ENCODE measurements at places on chromosomes 7 and 10.

DNA sequence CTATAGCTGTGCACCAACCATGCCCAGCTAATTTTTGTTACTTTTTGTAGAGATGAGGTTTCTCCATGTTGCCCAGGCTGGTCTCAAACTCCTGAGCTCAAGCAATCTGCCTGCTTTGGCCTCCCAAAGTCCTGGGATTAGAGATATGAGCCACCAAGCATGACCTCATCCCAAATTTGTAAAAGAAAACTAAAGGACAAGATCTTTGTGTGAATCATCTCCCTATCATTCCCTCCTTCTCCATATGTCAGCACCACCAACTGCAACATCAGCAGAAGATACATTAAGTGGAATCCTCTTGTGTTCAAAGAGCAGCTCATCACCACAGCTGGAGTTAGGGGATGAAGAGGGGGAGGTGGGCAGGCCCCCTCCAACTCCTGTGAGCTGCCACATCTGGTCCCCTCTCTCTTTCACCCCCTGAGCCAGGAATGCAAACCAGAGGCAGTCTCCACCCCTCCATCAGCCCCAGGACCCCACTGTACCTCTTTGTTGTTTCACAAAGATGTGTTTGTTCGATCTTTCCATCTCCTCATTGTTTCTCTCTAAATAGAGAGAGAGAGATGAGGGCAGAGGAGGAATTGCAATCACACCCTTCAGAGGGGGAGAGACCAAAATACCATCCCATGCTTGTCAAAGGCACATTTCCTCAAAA, 47.3 kb upstream of the PIP4K2A start:
- no peak for DNase-seq

GRCh38 chr10:102791754-102792395, 45.3 kb downstream of the CYP17A1 start:
- DNase-seq: no peak

GRCh38 chr10:29323367-29323766, 34.5 kb downstream of the LYZL1 start:
- no peak for DNase-seq

DNA sequence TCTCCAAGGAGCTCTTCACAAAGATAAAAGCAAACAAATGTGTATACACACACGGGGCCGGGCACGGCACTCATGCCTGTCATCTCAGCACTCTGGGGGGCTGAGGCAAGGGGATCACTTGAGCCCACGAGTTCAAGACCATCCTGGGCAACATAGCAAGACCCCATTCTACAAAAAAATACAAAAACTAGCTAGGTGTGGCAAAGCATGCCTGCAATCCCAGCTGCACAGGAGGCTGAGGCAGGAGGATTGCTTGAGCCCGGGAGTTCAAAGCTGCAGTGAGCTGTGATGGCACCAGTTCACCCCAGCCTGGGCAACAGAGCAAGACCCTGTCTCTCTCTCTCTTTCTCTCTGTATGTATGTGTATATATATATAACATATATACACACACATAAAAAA, 22.3 kb downstream of the TTYH3 start:
- DNase-seq: no peak

GRCh38 chr10:30973737-30974136, 57.9 kb downstream of the ZNF438 start:
- no peak for DNase-seq

DNA sequence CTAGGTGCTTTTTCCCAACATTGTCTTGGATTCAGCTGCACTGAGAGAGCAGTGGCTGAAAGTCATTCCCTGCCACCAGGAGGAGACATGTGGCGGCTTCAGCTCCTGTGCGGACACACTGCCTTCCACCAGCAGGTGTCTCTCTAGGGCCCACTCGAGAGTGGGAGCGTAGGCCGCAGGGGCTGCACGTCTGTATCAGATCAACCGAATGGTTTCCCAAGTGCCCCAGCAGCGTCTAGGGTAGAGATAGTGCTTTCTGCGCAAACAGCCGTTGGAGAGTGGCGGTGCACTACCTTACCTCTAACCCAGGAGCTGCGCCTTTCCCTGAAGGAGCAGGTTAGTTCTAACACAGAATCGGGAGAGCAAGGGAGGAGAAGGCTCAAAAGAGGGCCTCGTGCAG, 31.7 kb downstream of the PAPOLB start:
- peak; percentile 74 for DNase-seq

- DNase-seq: no peak
Observed at GRCh38 chr10:6038071-6038631, 24.0 kb downstream of the IL2RA start.

DNA sequence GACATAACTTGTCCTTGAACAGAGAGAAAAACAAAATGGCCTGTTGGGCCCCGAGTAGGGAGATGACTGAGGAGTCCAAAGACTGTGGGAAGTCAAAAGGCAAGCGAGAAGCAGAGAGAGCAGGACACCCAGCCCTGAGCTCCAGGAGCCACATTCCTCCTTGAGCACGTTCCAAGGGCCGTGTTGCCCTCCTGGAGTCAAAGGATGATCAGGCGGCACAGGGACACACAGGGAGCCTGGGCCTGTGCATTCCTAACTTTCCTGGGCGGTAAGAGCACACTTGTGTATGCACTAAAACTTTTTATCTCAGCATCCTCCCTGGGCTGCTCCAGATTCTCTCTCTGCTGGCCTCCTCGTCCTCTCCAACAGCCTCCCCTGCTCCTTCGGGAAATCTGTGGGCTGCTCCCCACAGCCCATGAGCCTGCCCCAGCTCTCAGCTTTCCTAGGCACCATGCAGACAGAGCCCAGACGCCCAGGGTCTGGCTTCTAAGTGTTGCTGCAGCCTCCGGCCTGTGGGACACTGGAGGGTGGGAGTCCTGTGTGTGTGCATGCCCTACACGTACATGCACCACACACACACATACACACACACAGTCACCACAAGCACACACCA, 281.8 kb downstream of the POU6F2 start:
- DNase-seq: no peak

- DNase-seq: no peak
Observed at GRCh38 chr7:42550706-42551470, 313.9 kb upstream of the GLI3 start.

DNA sequence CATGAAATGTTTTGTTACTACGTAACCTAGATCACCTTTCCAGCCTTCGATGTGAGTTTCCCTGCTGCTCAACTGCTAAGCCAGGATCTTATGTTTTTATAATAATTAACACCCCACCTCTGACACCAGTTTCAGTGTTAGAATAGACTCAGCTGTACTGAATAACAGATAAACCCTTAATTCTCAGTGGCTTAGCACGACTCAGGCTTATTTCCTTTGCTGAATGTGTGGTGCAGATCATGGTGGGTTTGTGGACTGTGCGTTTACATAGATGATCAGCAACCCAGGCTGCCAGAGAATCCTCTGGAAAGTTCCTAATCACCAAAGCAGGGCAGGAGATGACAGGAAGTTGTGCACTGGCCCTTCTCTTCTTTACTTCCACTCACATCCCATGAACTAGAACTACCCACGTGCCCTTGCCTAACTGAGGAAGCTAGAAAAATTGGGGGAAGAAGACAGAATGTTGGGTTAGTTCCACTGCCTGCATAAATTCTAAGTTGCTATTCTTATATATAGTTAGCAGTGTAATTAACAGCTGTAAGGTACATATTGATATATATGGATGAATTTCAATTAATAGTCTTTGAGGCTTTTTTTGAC, 111.8 kb downstream of the MAPK8 start:
- DNase-seq: no peak

DNA sequence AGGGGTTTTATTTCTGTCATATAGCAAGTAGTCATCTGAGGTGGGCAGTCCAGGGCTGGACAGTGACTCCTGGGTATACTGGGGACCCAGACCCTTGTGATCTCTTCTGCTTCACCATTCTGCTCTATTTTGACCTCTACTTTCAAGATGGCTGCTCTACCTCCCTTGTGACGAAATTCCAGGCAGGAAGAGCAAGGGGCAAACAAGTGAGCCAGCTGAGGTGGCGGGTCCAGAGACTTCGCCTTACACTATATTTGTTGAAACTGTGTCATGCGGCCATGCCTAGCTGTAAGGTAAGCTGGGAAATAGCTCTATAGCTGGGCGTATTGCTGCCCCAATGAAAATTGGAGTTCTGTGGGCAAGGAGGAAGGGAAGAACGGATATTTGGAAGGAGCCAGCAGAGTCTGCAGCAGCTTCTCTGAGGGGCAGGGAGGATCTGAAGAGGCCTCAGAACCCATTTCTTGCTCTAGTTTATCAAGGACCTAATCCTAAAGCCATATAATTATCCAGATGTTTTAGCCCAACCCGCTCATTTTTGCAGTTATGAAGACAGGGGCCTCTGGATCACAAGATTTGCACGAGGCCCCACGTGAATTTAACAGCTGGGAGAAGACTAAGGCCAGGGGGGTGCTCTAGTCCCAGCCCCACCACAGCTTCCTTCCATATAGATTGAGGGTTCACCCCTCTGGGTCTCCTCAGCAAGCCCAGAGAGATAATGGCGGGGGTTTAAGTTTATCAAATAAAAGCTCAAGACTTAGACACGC, 7.7 kb upstream of the CPA1 start:
- DNase-seq: no peak

- DNase-seq: no peak
Observed at GRCh38 chr10:29600067-29600466, 34.7 kb downstream of the SVIL start.

- DNase-seq: peak; percentile 42
Observed at GRCh38 chr10:100872034-100872791, 40.5 kb upstream of the SLF2 start.

DNA sequence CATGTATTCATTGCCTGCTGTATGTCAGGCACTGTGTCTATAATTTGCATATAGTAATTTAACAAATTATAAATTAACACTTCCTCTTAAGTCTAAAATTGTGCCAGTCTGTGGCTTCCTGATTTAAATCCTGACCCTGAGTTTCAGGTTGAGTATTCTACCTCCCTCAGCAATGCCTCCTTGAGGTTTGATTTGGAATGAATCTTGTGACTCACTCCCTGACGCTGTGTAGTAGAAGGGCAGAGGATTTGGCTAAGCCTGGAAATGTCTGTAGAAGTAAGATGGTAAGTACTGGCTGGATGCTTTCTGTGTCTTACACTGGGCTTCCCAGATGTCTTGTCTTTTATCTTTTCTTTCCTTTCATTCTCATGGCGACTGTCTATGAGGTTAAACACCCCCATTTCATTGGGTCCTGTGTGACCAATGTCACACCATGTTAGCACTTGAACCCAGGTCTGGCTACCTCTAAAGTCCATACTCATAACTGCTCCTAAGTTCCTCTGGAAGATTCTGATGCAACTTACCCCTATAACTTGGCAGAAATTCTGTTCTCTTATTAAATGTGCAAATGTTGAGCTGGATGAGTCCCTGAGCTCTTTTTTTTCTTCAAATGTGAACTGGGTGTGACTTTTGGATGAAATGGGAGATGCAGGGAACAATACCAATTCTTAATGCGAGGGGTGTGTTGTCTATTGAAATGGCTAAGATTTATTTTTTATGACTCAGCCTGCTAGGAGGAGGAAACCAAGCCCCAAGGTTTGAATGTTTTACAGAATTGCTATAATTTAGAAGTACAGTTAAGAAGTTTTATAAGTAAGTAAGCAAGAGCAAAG, 48.5 kb downstream of the PLCE1 start:
- peak; percentile 74 for DNase-seq

DNA sequence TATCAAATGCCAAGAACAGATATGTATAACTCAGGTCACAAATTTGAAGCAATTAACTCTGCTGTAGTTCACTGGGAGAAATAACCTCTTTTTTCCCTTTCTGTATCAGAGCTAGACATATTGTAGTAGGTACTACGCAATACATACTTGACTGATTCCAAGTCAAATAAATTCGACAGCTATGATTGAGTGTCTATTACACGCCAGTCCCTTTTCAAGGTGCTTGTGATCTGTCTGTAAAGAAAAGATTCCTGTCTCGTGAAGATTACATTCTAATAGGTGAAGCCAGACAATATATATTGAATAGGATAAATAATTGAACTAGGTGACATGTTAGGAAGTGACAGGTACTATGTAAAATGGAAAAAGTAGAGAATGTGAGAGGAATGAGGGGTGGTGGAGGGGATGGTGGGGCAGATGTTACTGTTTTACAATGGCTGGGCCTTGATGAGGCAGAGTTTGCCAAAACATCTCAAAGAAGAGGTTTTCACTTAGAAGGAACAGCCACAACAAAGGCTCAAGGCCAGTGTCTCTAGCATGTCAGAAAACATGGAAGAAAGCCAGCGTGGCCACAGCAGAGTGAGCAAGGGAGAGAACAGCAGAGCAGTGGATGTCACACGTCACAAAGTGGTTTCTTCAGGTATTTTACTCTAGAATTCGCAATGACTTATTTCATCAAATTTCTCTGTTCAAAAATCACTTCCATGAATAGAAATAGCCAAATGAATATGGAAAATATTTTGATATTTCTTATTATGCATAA, 282.6 kb upstream of the CACNA2D1 start:
- DNase-seq: no peak

- peak; percentile 67 for DNase-seq
Observed at GRCh38 chr7:18890134-18890533, 227.3 kb downstream of the TWIST1 start.

GRCh38 chr10:72116372-72116771, 28.0 kb upstream of the SPOCK2 start:
- DNase-seq: no peak

DNA sequence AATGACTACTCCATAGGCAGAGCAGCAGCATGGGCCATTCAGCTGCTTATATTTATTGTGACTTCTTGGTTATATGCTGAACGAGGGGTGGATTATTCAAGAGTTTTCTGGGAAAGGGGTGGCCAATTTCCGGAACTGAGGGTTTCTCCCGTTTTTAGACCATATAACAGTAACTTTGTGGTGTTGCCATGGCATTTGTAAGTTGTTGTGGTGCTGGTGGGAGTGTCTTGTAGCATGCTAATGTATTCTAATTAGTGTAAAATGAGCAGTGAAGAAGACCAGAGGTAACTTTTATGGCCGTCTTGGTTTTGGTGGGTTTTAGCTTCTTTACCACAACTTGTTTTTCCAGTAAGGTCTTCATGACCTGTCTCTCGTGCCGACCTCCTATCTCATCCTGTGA, 139.6 kb downstream of the KLF6 start:
- no peak for DNase-seq

DNA sequence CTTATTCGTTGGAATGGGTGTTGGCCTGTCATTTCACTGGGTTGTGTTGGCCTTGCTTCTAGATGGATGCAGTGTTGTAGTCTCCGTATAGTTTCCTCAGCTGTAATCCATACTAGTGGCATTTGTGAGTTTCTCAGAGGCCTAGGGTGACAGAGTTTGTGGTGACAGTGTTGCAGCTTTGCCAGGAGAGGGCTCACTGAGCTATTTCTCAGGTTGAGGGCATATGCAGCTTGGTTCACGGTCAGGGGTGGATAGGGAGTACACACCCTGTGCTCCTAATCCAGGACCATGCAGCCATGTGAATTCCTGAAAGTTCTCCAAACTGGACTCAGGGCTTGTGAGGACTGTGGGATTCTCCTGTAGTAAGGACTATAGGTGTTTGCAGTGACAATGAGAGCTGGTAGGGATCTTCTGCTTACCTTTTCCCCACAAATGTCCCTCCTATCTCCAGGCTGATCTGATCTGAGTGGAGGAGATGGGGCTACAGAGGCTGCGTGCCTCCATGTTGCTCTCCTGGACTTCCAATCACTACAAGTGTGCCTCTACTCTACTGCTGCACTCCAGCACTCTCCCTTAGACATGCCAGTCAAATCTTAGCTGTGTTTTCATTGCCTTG, 229.0 kb downstream of the STK31 start:
- DNase-seq: peak; percentile 45

- DNase-seq: peak; percentile 54
Observed at GRCh38 chr10:91313796-91314485, 93.5 kb downstream of the PCGF5 start.

GRCh38 chr10:35019041-35020024, 70.8 kb downstream of the CUL2 start:
- no peak for DNase-seq

All from cardiac fibroblast (primary cell).